GM23248 (cell line): ENCODE measurements at places on chromosomes 1 and 21. TPM values are rescaled to one million over a fixed set of nuclear protein-coding genes. Genes with fewer than 3 reads are reported as not detected.

DNA sequence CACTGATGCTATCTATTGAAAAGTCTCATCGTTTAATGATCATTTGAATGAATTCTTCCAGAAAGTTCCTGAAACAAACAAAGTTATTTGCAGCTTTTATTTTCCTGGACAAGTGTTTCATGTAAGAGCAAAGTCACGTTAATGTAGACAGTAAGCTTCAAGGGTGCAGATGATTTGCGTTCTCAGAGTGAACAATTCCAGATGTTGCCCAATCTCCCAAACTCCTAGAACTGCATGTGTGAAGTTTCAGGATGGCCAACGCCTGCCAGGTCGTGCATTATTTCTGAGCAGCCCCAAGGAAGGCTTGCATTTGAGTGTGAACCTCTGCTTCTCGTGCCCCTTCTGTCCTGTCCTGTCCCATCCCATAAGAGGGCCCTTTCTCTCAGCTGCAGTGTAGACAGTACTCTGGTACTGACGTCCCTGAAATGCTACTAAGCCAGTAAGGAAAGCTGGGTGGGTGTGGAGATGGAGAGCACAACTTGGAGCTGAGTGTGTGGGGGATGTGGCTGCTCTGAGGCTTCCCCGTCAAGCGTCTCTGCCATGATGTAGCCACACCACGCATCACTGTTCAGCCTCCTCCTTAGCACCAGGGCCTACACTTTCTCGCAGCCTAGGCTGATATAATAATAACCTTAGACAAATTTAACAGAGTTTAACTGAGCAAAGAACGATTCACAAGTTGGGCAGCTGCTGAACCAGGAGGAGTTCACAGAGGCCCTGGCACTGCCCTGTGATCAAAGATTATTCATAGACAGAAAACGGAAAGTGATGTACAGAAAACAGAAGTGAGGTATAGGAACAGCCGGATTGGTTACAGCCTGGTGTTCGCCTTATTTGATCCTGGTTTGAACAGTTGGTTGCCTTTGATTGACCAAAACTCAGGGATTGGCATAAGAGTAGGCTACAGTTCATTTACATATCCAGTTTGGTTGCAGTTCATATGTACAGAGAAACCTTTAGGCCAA, 50.4 kb downstream of the RHOU start:
- DNase-seq: no peak

GRCh38 chr1:186828611-186829454, at the start of gene PLA2G4A:
TSS of gene PLA2G4A (plus strand) at chr1:186828949. CDS start at chr1:186854355, 25,406 bp downstream.
- DNase-seq: peak; percentile 80

The KIF17 gene
- total RNA-seq: 0.11 TPM in 1 of 2 replicates, not detected in the other

- DNase-seq: no peak
Measured at GRCh38 chr1:195960580-195960979, 647.7 kb downstream of the KCNT2 start.

The KRTAP19-3 gene
- not detected in 2 replicates for total RNA-seq

The GUCA2B gene
- not detected in 2 replicates for total RNA-seq

- no peak for DNase-seq
Measured at GRCh38 chr1:52253421-52253820, 111.5 kb downstream of the ZFYVE9 start.

DNA sequence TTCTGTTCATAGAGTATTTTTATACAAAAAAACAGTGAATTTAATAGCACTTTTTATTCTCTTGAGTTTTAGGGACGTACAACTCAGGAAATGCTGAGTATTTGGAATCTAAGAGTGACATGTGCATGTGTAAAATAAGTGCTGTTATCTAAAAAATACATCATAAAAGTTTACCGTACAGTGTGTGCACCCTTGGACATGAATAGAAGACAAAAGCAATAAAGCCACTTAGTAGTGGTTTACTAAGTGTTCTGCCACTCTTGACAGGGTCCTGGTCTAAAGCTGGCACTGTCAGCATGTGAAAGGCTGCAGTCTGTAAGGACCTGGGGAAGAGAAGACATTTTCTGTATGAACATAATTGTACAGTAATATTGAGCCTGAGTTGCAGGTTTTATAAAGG, 51.0 kb downstream of the LAMC1 start:
- DNase-seq: no peak

The ZYG11A gene
- 0.51 TPM in 1 of 2 replicates, not detected in the other for total RNA-seq

The SLC39A1 gene
- total RNA-seq: 120 and 141 TPM in 2 replicates

GRCh38 chr1:111628153-111628552, 8.6 kb downstream of the RAP1A start:
- no peak for DNase-seq

DNA sequence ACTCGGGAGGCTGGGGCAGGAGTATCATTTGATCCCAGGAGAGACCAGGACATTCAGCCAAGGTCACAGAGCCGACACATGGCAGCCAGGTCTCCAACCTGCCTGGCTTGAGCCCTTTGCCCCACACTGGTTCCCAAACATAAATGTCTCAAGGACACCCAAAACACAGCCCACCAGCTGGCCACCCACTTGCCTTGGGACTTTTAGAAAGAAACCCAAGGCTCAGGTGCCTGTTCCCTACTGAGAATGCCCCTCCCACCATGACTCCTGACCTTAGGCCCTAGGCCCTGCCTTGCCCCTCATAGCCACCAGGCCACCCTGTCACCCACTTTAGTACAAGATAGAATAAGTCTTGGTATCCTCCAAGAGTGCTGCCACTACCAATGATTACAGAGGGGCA, 41.9 kb upstream of the LRP8 start:
- no peak for DNase-seq

DNA sequence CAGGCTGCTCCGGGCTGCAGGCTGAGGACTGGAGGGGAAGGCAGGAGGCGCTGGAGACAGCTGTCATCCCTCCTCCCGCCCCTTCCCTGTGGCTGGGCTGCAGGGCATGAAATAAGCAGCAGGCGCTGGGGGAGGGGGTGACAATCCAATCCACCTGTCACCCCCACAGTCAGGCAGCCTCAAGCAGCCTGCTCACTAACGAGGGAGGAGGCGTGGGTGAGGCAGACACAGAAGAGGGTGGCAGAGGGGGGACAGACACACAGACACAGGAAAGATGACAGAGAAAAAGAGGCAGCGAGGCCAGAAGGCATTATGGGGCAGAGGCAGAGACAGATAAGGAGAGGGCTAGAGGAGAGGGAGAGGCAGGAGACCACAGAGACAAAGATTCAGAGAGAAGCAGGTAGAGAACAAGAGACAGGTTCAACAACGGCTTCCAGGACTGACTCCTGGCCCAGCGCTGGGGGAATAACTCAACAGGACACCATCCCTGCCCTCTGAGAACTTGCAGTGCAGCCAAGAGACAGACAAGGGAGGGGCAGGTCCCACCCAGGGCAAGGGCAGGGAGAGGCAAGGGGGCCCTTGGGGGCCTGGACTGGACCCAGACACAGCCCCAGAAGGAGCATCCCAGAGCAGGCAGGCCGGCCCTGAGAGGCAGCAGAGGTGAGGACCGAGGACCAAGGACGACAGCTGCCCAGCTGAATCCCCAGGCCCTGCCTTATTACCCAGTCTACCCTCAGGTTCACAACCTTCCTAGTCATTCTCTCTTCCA, 11.2 kb downstream of the MEF2D start:
- DNase-seq: peak; percentile 51

- peak; percentile 31 for DNase-seq
Measured at GRCh38 chr1:23217421-23218115, at the start of gene HTR1D. TSS of gene HTR1D (minus strand) at chr1:23217502. CDS start at chr1:23194219, 23,283 bp downstream.

- no peak for DNase-seq
Measured at GRCh38 chr1:62613325-62613727, 16.0 kb downstream of the ANGPTL3 start.

DNA sequence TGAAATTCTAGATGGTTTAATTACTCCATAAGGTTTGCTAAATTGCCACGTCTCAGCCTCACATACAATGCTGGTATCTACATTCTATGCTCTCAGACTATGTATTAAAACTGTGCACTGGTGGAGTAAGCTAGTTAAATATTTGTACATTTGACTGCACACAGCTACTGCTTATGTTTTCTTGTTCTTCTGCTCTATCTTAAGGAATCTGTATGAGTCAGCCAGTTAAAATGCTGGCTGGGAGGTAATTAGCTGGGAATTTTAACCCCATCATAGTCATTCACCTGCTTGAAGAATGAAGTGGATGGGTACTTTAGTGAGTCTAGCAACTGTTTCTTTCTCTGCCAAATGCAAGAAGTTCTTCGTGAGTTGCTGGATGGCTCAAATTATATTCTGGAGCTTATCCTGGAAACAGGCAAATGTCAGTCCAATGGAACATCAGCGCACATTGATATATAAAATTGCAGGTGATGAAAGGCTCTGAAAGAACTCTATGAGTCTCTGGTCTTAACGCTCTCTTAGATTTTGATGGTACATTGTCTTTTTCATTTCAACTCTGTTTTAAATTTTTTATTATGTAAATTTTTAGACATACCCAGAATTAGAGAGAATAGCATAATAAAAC, 83.4 kb downstream of the BACH1 start:
- DNase-seq: peak; percentile 46

- peak; percentile 69 for DNase-seq
Measured at GRCh38 chr1:9874959-9875635, 35.0 kb downstream of the CTNNBIP1 start.

DNA sequence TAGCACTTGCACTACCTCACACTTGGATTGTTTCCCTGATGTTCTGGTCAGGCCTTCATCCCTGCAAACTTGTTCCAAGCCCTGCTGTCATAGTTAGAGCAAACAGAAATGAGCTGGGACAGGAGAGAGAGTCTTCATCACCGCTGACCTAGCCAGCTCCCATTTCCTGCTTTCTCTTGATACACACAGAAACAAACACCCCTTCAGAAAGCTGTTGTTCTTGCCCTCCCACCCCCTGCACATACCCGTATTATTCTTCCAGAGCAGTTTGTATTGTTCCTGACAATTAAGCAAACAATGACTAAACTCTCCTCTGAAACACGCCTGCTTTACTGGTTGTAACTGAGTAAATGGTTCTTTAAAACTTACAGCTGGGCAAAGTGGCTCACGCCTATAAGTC, 2.9 kb upstream of the SYT2 start:
- no peak for DNase-seq

DNA sequence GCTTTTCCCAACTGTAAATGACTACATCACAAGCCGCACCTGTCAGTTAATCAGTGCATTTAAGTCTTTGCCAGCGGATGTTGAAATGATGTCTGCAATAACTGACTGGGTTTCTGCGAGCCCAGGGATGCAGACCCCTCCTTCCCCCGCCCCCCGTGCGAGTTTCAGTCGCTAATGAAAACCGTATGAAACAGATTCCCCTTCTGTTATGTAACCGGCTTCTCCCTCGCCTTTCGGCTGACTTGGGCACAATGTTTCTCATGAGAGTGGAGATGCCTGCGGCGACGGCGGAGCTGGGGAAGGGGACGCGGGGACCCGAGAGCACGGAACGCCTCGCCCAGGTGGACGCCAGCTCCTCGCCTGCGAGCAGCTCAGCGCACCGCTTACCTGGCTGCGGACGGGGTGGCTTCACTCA, 753 bp downstream of the KCNJ6 start:
- no peak for DNase-seq

- no peak for DNase-seq
Measured at GRCh38 chr1:241932845-241933244, 24.7 kb upstream of the BECN2 start.

DNA sequence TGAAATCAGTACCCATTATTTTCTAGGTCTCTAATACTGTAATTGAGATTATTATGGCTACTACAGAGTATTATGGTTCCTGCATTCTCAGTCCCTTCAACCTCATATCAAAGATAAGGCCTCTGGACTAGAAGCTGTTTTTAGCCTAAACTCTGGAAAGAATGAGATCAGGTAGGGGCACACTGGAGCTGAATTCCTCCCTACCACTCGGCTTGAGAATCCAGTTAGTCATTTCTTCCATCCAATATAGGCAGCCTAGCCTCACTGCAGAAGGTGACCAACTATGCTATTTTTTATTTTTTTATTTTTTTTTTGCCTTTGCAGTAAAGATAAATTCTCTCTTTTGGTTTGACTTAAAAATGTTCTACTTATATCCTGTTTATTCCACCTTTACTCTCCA, 8.0 kb upstream of the HAX1 start:
- peak; percentile 46 for DNase-seq

DNA sequence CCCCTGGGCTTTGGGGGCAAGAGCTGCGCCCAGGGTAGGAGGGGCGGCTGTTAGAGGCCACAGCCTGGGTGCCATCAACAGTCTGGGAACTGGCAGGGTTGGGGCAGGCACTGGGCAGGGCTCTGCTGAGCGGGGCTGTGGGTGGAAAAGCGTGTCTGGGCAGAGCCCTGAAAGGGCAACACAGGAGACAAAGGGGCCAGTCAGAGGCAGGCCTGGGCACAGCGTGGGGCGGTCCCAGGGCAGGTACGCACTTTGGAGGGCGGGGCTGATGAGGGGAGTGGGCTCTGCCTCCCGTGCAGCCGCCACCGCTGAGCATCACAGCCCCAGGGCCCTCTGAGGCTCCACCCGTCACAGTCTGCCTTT, 13.9 kb downstream of the CELSR2 start:
- no peak for DNase-seq

- peak; percentile 78 for DNase-seq
Measured at GRCh38 chr1:234631721-234632125, 21.7 kb upstream of the IRF2BP2 start.

DNA sequence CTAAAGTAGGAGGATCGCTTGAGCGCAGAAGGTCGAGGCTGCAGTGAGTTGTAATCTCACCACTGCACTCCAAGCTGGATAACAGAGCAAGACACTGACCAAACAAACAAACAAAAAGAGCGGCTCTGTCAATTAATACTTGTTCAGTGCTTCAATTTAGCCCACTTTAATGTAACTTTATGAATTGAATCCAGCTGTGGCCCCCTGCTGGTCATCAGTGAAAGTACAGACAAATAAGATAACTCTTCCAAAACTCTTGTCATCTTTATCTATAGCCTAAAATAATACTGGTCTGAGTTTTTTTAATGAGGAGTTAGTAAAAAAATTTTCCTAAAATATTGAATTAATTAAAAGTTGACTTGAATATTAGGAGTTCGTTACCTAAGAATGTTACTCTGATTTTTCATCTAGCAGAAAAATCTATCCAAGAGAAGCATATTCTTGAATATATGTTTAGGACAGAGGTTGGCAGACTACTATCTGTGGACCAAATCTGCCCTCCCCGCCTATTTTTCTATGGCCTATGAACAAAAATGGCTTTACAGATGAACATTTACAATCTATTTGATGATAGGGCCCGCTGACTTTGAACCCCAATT, 26.1 kb downstream of the ATP5PF start:
- peak; percentile 53 for DNase-seq

The AMY2B gene
- total RNA-seq: 1.1 and 2.5 TPM in 2 replicates

DNA sequence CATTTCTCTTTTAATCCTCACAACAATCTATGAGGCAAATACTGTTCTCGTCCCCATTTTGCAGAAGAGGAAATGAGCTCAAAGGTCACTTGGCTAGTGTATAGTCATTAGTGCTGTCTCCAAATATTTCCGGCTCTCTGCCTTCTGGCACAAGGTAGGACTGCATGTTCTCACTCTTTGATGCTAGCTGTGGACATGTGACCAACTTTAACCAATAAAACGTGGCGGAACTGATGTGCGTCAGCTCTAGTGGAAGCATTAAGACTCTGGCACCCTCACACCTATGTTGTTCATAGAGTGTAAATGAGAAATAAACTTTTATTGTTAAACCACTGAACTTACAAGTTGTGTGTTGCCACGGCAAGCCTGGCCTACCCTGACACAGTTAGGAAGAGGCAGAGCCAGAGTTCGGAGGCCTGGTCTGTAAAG, 5.0 kb upstream of the KIF21B start:
- DNase-seq: no peak

GRCh38 chr1:80218112-80218511, 1211.6 kb upstream of the ADGRL4 start:
- DNase-seq: peak; percentile 49
